ENCODE measurements at places on chromosomes 7 and 10.

DNA sequence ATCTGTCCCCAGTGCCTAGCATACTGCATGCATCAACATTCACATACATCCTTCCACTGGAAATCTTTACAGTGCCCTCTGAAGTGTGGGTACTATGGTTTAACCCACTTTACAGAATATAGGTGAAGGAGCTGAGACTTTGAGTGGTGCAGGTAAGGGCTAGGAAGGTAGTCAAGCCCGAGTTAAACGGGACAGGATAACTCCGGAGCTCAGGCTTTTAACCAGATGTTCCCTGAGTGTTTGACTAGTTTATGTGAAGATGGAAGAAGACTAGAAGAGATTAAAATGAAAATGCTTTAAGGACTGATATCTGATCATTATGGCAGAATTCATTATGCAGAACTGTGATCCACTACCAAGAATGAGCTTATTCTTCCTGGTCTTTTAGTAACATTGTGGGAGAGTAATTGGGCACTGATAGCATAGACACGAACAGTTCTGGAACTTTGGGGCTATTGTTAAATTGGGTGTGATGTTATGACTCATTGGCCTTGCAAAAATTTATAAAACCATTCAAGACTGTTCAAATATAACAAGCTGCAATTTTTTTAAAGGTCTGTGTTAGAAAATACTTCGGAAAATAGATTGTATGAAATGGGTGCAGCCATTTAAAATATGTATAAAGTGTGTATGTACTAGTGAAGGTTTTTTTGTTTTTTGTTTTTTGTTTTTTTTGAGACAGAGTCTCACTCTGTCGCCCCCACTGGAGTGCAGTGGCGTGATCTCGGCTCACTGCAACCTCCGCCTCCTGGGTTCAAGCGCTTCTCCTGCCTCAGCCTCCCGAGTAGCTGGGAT, 4.4 kb downstream of the CUL1 start:
- DNase-seq, result no peak

- DNase-seq, result no peak
Measured at GRCh38 chr7:46133072-46133471, 212.0 kb upstream of the IGFBP3 start.

- DNase-seq, result peak; percentile 18
Measured at GRCh38 chr7:108629651-108630400, 60.2 kb downstream of the DNAJB9 start.

GRCh38 chr10:91389636-91390512, 20.3 kb upstream of the HECTD2 start:
- peak; percentile 61 for DNase-seq

GRCh38 chr10:75941223-75941801, 509.9 kb downstream of the LRMDA start:
- DNase-seq, result no peak

GRCh38 chr10:82377608-82378007, 502.6 kb downstream of the NRG3 start:
- peak; percentile 9 for DNase-seq

DNA sequence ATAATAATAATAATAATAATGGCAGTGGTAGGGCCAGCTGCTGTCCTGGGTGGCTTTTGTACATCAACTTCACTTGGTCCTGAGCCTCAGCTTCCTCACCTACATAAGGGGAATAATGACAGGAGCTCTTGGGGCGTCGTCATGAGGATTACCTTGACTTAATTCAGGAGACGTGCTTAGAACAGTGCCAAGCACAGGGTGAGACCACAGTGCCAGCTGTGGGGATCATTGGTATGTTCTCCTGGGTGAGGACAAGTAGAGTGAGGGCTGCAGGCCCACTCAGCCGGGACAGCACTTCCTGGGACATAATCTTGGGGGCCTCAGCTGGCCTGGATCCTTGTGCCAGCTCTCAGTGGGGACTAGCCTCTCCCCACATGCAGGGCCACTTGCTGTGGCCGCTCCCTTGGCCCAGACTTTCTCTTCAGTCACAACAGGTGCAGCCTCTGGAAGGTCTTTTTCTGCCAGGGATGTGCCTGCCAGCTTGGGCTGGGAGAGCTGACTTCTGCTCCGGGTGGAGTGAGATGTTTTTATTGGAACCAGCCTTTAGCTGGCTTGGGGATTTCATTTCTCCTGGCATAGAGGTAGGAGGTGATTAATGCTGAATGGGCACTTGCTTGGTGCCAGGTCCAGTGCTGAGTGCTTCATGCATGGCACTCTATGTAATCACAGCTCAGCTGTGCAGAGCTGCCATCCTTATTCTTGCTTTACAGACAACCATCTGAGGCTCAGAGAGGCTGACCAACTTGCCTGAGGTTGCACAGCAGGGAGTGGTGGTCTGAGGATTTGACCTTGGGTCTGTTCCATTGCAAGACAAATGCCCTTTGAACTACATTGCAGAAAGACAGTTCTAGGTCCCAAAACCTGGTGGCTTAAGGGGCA, 45.3 kb downstream of the TSPAN15 start:
- no peak for DNase-seq

GRCh38 chr7:73625276-73625675, 954 bp upstream of the MLXIPL start:
- no peak for DNase-seq

DNA sequence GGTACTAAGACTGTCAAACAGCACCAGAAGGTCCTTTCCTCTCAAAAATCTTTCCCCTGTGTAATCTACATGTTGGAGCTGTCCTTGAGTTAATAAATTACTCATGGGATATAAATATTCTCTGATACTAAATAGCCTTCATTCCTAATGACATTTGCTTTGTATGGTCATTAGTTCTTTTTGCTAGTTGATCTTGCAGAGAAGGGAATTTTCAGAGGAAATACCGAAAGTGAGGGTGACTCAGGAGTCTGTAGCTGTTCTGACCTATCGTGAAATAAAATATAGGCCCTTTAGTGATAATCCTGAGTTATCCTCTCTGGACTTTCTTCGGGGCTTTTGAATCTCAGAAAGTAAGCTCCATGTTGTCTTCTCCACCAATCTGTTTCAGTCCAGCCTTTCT, 19.4 kb upstream of the CLDN12 start:
- DNase-seq, result no peak

DNA sequence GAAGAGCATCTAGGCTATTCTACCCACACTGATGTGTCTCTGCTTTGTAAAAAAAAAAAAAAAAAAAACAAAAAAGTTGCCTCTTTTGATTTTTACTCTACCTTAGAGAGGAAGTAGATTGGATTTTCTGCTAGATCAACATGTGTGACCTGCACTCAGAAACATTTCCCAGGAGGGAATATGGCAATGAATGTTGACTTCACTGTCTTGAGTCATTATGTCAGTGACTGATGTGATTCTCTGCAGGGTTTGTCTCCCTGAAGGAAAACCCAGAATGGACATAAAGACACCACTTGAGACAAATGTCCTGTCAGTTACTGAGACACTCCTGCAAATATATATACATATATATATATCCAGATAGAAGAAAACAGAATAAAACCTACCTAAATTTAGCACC, 370.3 kb downstream of the BMPER start:
- DNase-seq, result no peak

DNA sequence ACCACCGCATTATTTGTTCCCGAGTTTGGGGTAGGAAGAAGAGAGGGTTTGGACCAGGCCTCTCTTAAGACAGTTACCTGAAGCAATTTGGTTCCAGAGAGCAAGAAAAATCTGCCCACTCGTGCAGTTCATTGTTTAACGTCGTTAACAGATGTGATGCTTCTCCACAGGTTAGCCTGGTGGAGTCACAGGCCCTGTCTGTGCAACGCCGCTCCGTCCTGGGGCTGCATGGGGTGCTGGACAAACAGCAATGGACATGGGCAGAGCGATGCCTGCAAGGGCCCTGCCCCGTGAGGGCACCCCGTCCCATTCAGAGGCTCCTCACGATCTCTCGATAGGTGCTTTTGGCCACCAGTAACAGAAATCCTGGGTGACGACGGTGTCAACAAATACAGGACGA, 9.7 kb downstream of the FOXL3 start:
- no peak for DNase-seq

DNA sequence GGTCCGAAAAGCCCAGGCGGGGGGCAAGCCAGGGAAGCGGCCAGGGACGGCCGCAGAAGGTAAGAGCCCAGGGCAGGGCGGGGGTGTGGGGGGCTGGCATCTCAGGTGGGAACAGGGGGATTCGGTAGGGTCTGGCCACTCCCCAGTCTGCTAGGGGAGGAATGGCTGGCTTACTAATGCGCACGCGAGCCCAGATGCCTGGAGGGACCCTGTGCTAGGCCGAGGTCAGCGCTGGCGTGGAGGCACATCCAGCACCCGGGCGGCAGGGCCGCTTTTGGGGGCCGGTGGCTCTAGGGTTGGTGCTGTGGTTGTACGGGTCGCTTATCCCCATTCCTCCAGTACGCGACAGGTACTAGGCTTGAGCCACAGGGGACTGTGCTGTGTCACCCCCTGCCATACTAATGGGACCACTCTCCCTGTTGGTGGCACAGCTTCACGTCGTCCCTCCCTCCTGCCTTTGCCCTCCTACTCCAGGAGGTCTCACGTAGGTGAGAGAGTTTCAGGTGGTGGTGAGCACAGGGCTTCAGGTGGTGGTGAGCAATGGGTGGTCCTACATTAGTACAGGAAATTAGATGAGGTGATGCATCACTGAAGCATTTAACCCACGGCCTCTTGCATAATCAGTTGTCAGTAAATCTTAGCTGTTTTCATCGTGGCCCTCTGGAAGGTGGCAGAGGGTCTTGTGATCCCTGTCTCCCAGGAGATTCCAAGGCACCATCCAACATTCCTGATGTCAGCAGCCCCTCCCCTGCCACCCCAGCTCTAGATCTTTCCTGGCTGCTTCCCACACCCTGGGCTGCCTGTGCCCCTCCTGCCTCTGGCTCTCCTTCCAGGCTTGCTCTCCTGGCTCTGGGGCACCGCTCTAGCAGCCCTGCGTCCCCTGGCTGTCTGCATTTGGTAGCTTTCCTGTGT, 971 bp downstream of the AEBP1 start:
- DNase-seq, result no peak

GRCh38 chr10:68235581-68235980, 3.7 kb upstream of the ATOH7 start:
- peak; percentile 63 for DNase-seq

DNA sequence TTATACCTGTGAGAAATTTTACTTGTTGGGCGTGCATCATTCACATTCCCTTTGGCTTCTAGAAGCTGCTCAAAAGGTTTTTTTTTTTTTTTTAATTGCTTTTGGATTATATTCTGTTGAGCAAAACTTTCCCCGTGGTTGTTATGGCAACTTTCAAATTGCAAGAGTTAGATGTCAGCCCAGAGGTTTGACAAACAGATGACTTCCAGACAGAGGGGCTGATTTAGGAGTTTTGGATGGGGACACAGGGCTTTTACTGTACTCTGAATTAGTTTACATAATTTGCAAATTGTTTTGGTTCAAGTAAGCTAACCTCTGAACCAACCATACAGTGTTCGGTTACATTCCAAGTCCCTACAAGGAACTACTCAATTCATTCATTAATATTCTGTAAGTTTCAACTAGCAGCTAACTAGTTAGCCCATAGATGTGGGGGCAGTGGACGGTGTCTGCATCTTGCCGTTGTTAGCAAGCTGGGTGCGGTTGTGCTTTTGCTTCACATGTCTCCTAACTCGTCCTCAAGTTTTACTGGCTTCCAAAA, 66.4 kb upstream of the JAZF1 start:
- DNase-seq, result no peak

DNA sequence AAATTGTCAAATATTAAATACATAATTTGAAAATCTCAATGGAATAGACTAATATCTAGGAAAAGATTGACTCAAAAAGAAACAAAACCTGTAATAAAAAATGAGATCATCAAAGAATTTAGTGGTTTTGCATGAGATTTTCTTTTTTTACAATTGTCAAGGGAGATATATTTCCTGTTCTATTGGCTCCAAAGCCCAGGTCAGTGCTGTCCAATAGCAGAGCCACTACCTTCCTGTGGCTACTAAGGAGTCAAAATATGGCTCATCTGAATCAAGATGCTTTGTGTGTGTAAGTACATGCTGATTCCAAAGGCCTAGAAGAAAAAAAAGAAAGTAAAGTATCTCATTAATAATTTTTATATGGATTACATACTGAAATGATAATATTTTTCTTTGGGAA, 191.9 kb downstream of the C7orf25 start:
- DNase-seq, result no peak

GRCh38 chr7:113768387-113768786, 150.4 kb downstream of the PPP1R3A start:
- no peak for DNase-seq

DNA sequence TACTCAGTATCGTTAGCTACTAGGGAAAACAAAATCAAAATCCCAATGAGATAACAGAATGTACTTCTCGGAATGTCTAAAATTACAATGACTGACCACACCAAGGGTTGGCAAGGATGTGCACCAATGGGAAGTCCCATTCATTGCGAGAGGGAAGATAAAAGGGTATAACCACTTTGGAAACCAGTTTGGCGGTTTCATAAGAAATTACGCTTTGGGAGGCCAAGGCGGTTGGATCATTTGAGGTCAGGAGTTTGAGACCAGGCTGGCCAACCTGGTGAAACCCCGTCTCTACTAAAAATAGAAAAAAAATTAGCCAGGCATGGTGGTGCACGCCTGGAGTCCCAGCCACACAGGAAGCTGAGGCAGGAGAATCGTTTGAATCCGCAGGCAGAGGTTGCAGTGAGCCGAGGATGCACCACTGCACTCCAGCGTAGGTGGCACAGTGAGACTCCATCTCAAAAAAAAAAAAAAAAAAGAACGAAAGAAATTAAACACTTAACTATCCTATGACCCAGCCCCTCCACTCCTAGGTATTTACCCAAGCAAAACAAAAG, 7.6 kb downstream of the HACD1 start:
- DNase-seq, result no peak

DNA sequence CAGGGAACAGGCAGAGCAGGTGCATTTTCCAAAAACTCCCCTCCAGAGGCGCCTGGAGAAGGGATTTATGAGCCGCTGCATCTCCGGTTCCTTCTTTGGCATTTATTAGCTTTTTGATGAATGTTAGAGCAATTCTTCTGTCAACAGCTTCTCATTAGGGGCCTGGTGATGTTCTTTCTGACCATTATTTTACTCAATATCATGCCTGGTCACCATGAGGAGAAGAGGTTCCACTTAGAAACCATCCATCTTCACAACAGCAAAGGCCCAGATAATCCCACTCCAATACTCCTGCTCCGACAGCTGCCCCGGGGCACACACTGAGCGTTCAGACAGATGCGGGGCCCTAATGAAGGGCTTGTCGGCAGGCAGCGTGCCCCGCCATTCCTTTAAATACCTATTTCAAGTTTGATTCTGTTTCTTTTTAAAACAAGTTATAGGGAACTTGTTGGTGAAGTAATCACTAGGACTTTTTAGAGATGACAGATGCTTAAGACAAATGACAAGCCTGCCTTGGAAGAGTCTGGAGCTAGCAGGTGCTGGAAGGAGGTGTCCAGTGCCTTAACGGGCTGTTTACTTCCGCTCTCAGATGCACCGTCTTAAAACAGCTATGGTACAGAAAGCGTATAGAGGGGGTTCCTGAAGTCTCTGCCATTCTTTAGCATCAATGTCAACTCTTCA, 31.7 kb downstream of the ECHDC3 start:
- DNase-seq, result no peak
